ENCODE measurements at places on chromosomes 5 and 9.

DNA sequence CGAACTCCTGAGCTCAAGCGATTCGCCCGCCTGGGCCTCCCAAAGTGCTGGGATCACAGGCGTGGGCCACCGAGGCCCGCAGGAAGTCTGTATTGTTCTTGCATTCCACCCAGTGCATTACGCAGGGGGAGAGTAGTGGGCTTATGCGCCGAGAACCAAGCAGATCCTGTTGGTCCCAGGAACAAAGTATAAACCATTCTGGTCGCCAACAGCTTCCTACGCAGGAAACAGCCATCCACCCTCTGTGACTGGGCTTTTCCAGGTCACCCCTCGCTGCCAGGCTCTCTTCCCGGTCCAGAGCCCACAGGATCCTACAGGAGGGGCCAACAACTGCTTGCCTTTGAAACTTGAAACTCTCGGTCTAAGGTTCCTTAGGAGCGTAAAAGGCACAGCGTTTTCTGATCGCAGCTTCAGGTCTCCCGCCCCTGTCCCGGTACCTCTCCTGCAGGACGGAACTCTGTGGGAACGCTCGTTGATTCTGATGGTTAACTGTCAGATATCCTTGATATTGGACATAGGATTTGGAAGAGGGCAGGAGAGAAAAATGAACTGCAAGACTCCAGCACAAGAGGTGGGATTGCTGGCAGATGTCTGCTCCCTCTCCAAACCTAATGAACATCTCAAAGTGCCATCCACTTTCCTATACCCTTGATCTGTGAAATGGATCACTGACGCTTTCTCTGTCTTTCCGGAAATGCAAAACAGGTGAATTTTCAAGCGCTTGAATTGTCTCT is 4.2 kb upstream of the ANXA2R start:
- no peak for DNase-seq

DNA sequence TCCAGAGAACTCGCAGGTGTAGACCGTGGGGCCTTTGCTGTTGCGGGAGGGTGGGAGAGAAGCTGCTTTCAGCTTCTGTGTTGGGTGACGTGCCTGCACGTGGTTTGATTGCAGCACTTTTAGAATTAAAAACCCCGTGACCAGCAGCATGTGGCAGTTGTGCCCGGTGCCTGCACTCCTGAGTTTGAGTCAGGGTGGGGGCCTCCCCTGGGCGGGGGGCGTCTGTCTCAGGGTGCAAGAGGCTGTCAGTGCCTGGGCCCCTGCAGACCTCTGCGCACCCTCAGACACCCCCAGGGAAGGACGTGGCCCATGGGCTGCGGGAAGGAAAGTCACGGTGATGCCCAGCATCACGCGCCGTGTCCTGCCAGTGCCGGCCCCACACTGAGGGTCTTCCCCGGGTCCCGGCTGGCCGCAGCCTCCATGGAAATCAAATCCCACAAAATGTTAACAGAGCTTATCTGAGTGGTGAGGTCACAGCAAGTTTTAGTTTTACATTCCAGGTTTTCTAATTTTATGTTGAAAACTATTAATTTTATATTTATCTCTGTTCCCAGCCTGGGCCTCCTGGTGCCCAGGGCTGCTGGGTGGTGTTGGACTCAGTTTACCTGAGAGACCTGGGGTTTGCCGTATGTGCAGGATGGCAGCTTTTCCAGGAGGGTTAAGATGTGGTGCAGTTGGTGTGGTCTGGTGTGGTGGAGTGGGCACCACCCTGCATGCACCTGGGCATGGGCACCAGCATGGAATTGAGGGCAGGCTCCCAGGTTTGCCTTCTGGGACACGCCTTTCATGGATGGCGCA is 33.3 kb downstream of the AHRR start:
- DNase-seq: no peak

- DNase-seq: no peak
These were observed 11.6 kb upstream of the RETREG1 start for GRCh38 chr5:16628376-16628775.

DNA sequence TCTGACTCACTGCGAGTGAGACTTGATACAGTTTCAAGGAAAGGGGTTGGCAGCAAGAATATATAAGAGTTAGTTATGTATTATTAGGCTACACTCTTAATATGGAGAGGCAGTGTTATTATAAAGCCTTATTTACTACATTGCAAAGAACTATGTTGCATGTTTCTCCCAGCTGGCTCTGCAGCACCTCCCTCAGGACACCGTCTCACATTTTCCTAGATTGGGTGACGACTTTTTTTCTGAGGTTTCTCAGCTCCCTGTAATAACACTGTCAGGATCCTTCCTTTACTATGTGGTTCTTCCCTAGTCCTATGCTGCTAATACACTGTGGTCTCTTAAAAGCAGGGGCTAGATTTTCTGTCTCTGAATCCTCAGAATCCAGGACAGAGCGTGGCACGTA is 153.7 kb downstream of the INSYN2B start:
- no peak for DNase-seq

DNA sequence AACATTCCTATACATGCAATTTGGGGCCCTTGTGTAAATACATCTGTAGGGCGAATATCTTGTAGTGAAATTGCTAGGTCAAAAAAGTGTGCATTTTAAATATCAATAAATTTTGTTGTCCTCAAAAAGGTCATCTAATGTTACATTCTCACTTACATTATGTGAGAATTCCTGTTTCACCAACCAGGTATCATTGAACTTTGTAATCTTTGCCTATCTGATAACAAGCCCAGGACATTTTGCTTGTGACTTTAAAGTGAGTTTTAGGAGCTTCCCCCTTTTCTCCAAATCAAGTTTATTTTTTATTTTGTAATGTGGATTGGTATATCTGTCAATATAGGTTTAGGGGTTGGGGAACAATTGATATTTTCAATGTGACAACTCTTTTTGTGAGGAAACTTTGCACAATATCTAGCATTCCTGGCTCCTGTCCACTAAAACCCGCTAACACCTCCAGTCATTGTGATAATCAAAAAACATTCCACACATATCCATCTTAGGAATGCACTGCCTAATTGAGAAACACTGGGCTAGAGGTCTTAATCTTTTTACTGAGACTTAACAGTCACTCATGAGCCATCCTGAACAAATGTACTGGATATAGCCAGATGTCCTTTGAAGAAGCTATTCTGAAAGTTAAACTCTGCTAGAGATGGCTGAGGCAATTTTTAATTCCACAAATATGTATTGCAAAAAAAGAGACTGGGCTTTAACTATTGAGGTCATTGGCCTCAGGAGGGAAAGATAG is 72.5 kb upstream of the SLC1A1 start:
- no peak for DNase-seq

DNA sequence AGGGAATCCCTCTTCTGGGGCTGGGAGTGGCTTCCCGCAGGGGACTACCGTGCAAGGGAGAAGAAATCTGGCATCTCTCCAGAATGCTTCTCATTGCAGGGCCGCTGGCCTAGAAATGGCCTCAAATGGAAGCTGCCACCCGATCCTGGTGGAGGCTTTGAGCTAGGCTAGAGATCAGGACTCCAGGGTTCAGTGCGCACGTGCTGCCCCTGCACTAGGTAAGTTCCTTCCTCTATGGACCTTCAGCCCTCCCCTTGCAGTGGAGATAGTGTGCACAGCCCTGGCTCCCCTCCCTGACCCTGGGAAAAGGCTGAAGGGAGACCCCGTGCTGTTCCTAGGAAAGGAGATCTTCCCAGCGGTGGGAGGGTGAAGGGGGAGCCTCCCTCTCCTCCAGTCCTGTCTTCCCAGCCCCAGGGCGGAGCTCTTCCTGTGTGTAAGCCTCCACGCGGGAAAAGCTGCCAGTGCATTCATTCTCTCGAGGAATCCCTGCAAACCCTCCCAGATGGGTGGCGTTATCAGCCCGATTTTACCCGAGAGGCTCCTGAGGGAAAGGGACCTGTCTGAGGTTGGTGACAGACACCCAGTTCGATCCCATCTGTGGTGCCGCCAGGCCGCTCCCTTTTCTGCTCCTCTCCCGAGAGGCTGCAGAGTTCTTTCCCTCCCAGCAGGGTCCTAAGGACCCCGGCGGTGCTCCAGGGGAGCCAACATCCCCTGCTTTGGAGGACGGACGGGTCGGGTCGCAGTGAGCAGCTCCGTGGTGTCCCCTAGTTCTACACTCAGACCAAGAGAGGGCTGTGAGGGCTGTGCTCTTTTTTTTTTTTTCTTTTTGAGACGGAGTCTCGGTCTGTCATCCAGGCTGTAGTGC is 1.4 kb upstream of the CERCAM start:
- DNase-seq: no peak

DNA sequence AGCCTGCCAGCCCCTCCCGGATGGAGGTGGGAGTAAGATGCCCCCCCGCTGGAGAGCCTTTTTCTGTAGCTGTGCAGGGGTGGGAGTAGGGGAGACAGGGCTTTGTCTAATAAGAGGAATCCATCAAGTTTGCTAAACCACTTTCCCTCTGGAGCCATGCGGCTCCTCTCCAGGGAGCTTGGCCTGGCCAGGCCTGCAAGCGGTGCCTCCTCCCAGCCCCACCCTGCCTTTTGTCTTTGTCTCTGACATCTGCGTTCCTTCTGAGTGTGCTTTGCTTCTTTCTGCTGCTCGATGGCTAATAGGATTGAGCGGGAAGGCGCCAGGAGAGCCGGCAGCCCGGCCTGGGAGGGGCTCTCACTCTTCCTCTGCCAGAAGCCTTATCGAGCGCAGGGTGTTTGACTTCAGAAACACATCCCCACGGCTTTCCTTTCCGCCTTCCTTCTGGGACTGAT is 26.7 kb upstream of the FCN1 start:
- no peak for DNase-seq

- no peak for DNase-seq
These were observed 37.2 kb downstream of the ENC1 start for GRCh38 chr5:74603376-74603775.

- DNase-seq: no peak
These were observed 26.3 kb upstream of the FST start for GRCh38 chr5:53453898-53454718.

GRCh38 chr5:72308853-72309191 is 11.2 kb downstream of the MRPS27 start:
- no peak for DNase-seq

DNA sequence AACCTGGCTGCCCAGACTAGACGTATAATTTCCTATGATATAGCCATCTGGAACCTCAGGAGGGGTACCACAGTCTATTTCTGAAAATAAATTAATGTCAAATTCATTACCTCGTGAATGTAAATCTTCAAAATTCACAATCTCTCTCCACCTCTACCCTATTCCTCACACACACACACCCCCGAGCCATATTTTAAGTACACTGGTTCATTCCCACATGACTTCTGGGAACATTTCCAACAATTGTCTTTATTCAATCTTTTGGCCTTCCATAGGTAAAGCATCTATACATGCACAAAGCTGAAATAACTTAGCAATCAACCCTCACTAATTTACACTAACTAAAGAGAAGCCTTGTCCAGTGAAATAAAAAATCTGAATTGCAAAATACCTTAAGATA is 32.7 kb downstream of the SUSD1 start:
- DNase-seq: no peak

DNA sequence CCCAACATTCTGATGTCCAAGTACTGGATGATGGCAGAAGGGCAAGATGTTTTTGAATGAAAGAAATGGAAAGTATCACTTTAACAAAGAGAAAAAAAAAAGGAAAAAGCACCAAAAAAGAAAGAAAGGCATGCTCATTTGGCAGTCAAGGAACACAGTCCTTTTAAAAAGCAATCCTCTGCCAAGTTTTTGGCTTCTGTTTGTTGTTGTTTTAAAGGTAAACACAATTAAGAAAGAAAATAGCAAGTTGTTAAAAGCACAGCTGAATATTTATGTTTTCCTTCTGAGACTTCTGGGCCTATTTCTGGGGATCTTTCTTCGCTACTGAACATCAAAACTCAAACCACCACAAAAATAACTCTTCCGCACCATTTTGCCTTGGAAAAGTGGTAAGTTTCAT is 162.1 kb downstream of the TRPM3 start:
- DNase-seq: no peak
